Myocyte (in vitro differentiated cells): ENCODE measurements at places on chromosomes 1 and 21.

DNA sequence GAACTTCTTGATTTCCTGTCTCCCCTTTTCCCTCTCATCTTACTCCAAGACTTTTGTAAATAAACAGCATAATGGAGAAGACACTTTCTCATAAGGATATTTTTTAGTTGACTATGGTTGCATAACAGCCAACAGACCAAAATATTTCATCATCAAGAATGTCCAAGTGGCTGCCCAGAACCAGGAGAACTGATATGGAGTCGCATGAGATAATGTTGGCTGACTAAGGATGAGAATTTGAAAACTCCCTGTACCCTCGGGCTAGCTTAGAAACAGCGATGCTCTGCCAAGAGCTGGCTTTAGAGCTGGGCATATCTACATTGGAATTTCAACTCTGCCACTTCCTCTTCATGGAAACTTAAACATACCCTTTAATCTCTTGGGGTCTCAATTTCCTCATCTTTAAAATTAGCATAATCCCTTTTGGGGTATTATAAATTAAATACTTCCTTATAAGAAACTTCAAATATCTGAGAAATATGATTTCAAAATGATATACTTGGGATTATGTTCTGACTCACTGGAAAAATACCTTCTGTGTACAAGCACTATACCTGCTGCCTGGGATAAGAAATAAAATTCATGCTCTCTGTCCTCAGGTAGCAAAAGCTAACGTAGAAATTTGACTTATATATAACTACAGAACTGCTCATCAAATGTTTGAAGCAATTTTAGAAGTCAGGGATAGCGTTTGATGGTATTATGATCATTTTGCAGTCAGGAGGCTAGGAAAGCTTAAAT, 777.3 kb downstream of the LTN1 start:
- DNase-seq: peak; percentile 26

DNA sequence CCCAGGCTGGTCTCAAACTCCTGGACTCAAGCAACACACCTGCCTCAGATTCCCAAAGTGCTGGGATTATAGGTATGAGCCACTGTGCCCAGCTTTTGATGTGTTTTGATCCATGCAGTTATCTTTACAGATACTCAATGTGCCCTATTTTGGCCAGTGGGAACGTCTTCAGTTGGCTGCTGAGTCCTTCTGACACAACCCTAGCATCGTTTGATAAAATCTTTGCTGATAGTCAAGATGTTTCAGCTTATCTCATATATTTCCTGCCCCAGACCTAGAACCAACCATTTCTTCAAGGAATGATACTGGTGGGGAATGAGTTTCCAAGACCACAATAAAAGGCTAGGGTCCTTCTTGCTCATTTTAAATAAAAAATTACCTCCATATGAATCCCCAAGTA, 11.6 kb downstream of the POGZ start:
- no peak for DNase-seq

GRCh38 chr1:89070509-89070908, 5.5 kb upstream of the GBP1 start:
- no peak for DNase-seq

DNA sequence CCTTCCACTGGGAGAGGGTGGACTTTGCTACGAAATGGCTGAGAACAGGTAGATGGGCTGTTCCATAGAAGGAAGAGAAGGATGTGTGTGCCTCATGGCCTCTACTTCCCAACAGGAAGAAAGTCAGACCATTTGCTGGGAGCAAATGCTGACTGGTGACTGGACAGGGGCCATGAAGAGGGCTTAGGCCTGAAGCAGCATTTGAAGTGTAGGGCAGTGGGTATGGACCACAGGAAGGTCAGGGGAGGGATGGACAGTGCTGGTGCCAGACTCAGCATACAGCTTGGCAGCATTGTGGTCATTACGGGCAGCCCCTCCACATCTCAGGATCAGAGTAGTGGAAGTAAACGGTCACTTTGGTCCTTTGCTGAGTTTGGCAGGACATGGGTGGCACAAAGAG, 275.7 kb downstream of the MATN1 start:
- no peak for DNase-seq
